ENCODE measurements at places on chromosomes 6 and 20. TPM values are rescaled to one million over a fixed set of nuclear protein-coding genes. Genes with fewer than 3 reads are reported as not detected.

DNA sequence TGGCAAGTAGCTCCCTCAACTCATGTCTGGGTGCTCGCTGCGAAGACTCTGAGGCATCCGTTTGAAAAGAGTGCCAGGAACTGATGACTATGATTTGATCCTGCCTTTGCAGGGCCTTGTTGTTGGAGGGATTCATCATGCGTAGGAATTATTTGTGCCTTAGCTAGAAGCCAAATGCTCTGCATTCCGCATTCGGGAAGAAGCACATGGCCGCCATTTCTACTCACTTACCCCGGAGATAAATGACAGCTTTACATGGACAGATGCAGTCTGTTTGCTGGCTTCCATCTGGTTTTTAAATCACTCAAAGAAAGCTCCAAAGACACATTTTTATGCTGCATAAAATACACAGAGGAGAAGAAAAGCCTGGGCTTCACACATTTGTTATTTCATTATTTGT, 363.3 kb upstream of the CDH4 start:
- DNase-seq: no peak

Gene DLGAP4
- 29.6 TPM for total RNA-seq

GRCh38 chr6:143406673-143407072, 43.8 kb downstream of the ADAT2 start:
- DNase-seq: no peak

Gene PSMB9
- total RNA-seq: 51.9 TPM

Gene OTOR
- total RNA-seq: not detected

DNA sequence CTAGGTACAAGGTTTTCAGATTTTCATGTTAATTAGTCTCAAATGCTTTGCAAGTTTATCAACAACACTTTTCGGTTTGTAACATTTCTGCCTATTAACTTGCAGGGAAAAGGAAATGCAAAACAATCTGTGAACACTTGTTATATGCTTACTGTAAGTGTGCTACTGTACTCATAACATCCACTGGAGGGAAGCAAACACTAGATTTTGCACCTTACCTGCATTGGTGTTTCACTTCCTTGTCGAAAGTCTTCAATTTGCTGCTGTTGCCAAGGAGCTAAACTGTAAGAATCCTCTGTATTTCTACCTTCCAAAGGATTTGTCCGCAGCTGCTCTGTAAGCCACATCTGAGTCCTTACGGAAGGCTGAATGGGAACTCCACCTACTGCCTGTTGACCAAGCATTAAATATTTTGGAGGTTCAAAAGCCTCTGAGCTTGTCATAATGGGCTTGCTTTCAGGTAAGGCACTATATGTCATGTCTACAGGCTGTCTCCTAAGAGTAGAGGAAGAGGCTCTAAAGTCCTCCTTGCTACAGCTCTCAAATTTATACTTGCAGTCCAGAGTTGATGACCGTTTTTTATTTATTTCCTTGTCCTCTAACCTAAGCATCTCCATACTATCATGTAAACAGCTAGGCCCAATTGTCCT, 17.3 kb downstream of the PLN start:
- DNase-seq: peak; percentile 18

- DNase-seq: no peak
Observed at GRCh38 chr6:34362909-34363680, 29.4 kb downstream of the NUDT3 start.

Gene OR2J3
- not detected for total RNA-seq

Gene PRR18
- total RNA-seq: 0.14 TPM

DNA sequence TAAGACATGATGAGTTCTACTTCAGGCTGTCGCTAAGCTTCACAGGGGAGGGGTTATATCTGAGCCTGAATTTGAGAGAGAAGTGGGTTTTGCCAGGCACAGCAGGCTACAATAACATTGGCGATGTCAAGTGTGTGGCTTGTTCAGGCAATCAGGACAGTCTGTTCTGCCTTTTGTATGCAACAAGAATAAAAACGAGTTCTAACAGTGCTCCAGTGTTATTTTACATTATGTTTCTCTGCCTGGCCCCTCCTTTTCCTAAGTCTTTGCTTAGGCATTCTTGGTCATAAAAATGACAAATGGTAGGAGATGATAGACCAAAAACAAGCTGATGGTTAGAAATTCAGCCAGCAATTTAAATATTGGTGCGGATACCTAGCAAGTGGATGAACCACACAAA, 26.8 kb downstream of the PAQR8 start:
- DNase-seq: no peak

DNA sequence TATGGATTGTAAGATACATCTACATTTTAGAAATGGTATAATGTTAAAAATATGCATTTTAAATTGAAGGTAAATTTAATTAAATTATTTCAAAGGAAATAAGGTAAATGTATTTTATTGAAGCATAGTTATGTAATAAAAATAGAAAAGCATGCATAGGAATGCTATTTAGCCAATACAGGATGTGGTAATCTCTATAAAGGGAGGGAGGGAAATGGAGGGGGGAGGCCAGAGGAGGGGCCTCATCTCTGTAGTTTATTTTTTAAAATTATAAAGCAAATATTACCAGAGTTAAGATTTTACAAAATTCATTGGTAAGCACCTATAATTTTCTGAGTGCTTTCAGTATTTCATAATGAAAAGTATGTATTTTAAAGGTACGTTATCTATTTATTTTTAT, 27.2 kb downstream of the SLC16A10 start:
- DNase-seq: no peak

- DNase-seq: no peak
Observed at GRCh38 chr20:57415771-57416170, 24.6 kb downstream of the RBM38 start.

DNA sequence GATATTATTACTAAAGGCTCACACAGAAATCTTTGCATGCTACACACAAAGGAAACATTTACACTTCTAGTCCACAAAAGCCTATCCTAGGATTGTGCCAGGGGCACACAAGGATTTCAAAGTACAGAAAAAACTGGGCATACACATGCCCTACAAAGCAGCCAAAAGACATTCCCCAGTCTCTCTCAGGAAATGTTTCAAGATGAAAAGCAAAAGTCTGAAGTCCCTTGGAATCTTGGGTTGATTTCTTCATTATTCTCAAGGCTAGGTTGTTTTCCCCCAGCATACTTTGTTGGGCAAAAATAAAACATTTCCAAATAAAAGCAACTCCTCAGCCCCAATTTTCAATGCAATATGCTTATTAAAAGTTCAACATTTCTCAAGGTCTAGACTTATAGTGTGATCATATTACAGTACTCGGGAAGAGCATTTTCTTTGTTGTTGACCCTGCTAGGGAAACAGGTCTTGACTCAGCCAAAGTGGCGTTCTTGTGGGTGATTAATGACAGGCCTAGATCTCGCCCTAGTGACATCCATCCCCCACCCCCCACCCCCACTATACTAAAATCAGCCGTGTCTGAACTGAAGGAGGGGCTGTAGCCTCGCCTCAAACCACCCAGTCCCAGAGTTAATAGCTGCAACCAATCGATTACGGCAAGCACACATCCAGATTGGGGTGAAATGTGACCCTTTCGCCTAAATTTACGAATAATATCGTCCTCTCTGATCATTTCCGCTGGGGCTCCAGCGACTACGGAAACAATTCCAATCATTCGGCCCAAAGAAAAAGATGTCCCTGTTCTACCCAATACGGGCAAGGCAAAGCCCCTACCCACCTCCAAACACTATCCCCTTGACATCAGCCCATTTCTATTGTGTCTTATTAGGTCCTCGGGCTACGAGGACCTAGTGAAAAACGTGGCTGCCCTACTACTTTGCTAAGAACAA, 1.4 kb downstream of the AKIRIN2 start:
- DNase-seq: peak; percentile 55

DNA sequence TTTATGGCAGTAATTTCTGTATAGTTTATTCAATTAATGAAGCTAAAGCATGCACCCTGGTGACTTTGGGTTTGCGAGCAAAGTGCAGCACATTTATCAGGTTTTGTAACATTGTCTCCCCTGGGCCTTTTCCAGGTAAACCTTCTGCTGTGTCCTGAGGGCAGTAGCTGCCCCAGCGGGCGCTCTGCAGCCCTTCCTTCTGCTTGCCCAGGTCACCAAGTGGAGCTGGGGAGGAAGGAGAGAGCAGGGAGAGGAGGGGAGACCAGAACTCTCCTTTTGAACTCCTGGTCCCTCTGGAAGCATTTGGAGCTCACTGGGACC, 145.6 kb downstream of the DLL1 start:
- no peak for DNase-seq

Gene GSTA3
- not detected for total RNA-seq

GRCh38 chr20:4813076-4813862, 91.6 kb downstream of the PRND start:
- DNase-seq: no peak

GRCh38 chr6:87297119-87297518, 25.3 kb upstream of the SMIM8 start:
- DNase-seq: no peak

DNA sequence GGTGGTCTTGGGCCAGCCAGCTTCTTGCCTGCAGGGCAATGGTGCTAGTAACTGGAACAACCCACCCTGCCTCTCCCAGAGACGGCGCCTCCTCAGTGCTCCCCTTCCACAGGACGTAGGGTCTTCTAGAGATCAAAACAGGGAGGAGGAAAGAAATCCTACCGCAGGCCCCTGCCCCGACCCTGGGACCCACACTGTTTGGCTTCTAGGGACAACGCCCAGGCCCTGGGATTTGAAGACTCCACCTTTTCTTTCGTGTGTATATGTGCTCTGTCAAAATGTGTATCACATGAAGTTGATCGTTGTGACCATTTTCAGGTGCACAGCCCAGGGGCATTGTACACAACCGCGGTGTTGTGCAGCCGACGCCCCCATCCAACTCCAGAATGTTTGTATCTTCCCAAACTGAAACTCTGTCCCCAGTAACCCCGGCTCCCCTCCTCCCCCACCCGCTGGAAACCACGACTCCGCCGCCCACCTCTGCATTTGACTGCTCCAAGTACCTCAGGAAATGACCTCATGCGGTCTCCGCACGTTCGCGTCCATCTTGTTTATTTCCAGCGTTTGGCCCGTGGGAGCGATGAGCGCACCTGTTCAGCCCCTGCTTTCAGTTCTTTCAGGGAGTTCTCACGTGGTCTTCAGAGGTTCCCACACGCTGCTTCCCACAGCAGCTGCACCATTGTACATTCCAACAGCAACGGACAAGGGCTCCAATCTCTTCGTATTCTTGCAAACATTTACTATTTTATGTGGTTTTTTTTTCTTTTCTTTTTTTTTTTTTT, 3.4 kb upstream of the BHLHE23 start:
- no peak for DNase-seq

GRCh38 chr6:140230282-140230681, 855.8 kb upstream of the CITED2 start:
- no peak for DNase-seq

GRCh38 chr6:161439093-161439492, 165.2 kb upstream of the AGPAT4 start:
- peak; percentile 87 for DNase-seq

DNA sequence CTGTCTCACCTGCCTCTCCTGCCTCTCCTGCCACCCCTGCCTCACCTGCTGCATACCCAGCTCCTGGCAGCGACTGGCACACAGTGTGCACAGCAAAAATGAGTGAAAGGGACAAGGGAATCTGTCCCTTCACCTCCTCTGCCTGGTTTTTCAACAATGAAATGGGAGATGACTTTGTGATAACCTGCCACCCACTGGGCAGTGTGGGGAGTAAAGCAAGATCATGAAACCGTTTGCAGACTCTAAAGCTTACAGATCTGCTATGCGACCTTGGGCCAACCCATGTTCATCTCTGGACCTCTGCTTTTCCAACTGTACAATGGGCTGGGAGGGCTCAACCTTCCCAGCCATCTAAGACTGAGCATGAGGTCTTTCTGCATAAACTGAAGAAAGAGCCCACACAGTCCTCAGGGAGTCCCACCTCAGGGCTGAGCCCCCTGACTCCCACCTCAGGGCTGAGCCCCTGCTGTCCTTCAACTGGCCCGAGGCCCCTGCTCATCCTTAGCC, 81.1 kb downstream of the RIPOR3 start:
- DNase-seq: no peak

- no peak for DNase-seq
Observed at GRCh38 chr20:2163312-2163711, 61.7 kb downstream of the STK35 start.

- DNase-seq: no peak
Observed at GRCh38 chr20:53695797-53696527, 102.3 kb upstream of the ZNF217 start.

Gene BHLHE23
- not detected for total RNA-seq

GRCh38 chr6:21740376-21741124, 147.0 kb downstream of the SOX4 start:
- peak; percentile 47 for DNase-seq

GRCh38 chr20:46135856-46136633, 17.9 kb downstream of the CD40 start:
- DNase-seq: no peak

DNA sequence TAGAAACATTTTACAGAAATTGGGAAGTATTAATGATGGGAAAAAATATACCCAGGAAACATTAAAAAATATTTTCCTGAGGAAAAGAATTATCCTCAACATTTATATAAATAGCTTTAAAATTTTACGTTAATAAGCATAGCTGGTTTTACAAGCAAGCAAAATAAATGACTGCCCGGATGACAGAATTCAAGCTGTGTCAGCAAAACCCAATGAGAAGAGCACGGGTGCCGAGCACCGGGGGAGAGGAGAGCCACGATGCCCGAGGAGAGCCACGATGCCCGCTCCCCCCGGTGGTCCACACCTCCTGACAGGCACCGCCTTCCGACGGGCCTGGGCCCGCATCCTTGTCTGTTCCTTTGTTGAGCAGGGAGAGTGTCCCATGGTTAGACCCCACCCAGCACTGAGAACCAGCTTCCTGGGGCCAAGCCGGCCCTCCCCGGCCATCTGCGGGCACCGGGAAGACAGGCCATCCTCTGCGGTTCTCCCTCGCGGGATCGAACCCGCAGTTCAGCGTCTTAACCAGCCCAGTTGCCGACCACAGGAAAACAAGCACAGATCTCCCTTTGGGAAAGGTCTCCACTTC, 63.3 kb upstream of the PDE10A start:
- no peak for DNase-seq

Gene TENT5A
- total RNA-seq: 5.0 TPM
